Activated naive CD4-positive, alpha-beta T cell treated with anti-CD3 and anti-CD28 coated beads for 36 hours (primary cell): ENCODE measurements at places on chromosomes 12 and 14. TPM values are rescaled to one million over a fixed set of nuclear protein-coding genes. Genes with fewer than 3 reads are reported as not detected.

- H3K4me1 ChIP-seq, result no peaks in the 10 kb centered on the region
- no peak overlapping the region for H3K4me3 ChIP-seq
- no peaks in the 10 kb centered on the region for H3K36me3 ChIP-seq
Measured at GRCh38 chr14:21543521-21543960, 17.4 kb upstream of the SALL2 start.

- no peaks in the 10 kb centered on the region for H3K36me3 ChIP-seq
- H3K4me1 ChIP-seq, result no peaks in the 10 kb centered on the region
Measured at GRCh38 chr12:23949348-23950209, at the start of gene SOX5. SOX5 (minus strand) TSS chr12:23949670; CDS start chr12:23949601, 69 bp downstream.

Gene COX14
- total RNA-seq, result 48.3 TPM

- H3K4me3 ChIP-seq, result no peak overlapping the region
- peaks cover 20% of the 10 kb centered on the region for H3K4me1 ChIP-seq
- DNase-seq, result no peak
- no peaks in the 10 kb centered on the region for H3K36me3 ChIP-seq
- H3K27me3 ChIP-seq, result no peaks in the 10 kb centered on the region
- no peak overlapping the region for H3K27ac ChIP-seq
Measured at GRCh38 chr14:75417674-75418073, 10.1 kb upstream of the JDP2 start.

Gene KCNH5
- total RNA-seq, result not detected

- H3K36me3 ChIP-seq, result peaks cover 21% of the 10 kb centered on the region
- H3K27ac ChIP-seq, result no peak overlapping the region
- H3K27me3 ChIP-seq, result no peaks in the 10 kb centered on the region
- no peaks in the 10 kb centered on the region for H3K4me1 ChIP-seq
- no peak overlapping the region for H3K4me3 ChIP-seq
- DNase-seq, result no peak
Measured at GRCh38 chr12:94020335-94020734, 128.0 kb upstream of the PLXNC1 start.

DNA sequence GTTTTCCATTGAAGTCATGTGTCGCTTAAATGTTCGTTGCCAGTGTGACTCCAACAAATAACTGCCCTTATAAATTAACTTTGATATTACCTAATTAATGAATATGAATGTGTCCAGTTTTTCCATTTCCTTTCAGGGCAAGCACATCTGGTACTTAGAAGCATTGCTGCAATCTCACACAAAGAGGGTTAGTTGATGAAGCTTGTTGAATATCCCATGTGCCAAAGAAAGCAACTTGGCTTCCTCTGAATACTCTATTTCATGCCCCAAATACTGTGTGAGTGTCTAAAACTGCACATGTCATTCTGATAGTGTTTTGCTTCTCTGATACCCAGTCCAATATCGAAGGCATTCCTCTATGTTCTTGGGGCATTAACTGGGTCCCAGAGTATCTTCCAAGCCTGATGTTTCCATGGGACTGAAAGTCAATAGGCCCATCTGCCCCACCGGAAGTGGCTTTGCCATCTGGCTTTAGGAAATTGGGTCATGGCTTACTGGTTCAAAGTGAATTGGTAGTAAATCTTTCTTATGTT is 75.8 kb upstream of the CNTN1 start:
- no peaks in the 10 kb centered on the region for H3K27me3 ChIP-seq
- H3K36me3 ChIP-seq, result no peaks in the 10 kb centered on the region
- no peaks in the 10 kb centered on the region for H3K4me1 ChIP-seq
- no peak for DNase-seq
- H3K27ac ChIP-seq, result no peak overlapping the region

DNA sequence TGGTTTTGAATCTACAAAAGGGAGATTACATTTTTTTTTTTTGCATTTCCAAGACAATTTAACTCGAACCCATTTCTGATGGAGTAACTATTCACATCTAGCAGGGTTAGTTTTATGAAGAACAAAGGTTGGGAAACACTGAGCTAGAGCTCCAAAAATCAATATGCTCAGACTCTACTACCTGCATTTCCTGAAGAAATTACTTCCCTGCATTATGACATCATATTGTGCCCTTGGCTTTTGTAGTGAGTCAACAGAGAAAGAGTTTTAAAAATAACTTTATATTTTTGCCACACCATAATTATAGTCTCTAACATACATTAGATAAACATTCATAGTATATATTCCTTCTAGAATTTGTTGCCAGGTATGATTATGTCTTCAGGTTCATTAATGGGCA is 14.8 kb downstream of the GRIP1 start:
- H3K4me1 ChIP-seq, result no peaks in the 10 kb centered on the region
- DNase-seq, result no peak
- H3K27me3 ChIP-seq, result peaks cover 13% of the 10 kb centered on the region
- no peak overlapping the region for H3K27ac ChIP-seq
- H3K36me3 ChIP-seq, result no peaks in the 10 kb centered on the region

DNA sequence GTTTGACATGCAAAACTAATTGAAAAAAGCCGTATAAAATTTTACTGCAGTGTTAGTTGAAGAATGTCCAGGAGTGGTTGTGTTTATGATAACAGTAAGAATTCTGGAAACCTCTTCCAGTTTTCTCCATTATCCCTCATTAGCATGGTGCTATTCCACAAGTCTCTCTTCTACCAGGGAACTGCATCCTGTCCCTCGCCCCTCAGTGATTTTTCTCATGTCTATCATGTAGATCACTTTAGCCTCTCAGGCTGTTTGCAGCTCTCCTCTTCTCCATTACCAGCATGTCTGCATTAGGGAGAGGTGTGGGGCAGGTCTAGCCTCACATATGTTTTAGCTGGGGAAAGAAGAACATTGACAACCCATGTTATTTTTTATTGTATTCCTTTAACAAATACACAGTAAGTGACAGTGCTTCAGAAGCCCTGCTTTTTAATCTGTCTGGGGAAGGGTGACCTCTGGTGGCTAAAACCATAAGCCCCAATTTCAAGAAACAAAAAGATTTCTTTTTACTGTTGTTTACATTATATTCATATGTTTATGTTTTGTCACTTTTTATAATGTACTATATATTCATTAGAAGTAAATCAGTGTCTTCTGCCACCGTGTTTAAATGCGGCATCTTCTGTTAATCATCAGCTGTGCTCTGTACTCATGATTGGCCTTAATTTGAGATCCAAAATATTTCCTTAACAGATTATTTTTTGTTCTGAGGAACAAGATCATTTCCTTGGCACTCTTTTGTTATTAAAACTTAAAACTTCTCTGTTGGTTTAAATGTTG is 70.7 kb downstream of the RASSF8 start:
- no peaks in the 10 kb centered on the region for H3K27me3 ChIP-seq
- no peaks in the 10 kb centered on the region for H3K36me3 ChIP-seq

DNA sequence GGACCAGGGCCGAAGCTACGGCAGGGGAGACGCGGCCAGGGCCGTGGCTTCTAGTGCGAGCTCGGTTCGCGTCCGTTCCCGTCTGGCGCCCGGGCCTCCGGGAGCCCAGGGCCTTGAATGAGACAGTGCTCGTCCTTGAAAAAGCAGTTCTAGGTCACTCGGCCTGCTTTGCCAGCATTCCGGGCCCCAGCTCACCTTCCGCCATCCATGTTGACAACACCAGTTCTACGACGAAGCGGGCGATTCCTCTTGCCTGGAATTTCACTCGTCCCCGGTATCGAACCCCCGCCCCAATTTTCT is 4.5 kb downstream of the OR10AD1 start:
- DNase-seq, result peak; percentile 43
- H3K27me3 ChIP-seq, result peaks cover 2% of the 10 kb centered on the region
- peak overlapping the region; percentile 99 for H3K27ac ChIP-seq
- peaks cover 34% of the 10 kb centered on the region for H3K4me1 ChIP-seq

GRCh38 chr14:55911776-55912175 is 206.4 kb upstream of the PELI2 start:
- H3K27me3 ChIP-seq, result peaks cover 6% of the 10 kb centered on the region
- no peak overlapping the region for H3K4me3 ChIP-seq
- no peaks in the 10 kb centered on the region for H3K36me3 ChIP-seq
- no peaks in the 10 kb centered on the region for H3K4me1 ChIP-seq
- no peak overlapping the region for H3K27ac ChIP-seq

- DNase-seq, result no peak
- H3K36me3 ChIP-seq, result peaks cover 20% of the 10 kb centered on the region
- peaks cover 56% of the 10 kb centered on the region for H3K4me1 ChIP-seq
- peak overlapping the region; percentile 90 for H3K27ac ChIP-seq
- no peaks in the 10 kb centered on the region for H3K27me3 ChIP-seq
Measured at GRCh38 chr12:53198486-53199110, 8.5 kb downstream of the ITGB7 start.

Gene FGD6
- 2.0 TPM for total RNA-seq

DNA sequence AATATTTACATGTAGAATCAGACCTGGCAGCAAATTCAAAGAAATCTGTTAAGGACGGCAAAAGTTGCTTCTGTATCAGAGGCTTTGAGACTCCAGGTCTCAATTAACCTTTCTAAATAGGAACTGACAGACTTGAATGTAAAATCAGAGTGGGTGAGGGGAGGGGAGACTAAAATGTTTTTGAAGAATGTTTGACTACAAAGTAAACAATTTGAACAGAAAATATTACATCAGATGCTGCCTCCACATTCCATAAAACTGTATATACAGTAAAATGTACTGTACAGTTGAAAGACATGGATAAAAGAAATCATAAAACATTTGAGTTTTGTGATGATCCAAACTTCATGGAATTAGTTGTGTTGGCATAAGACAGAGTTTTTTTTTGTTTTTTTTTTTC is 49.5 kb upstream of the POC1B start:
- no peaks in the 10 kb centered on the region for H3K36me3 ChIP-seq
- no peaks in the 10 kb centered on the region for H3K27me3 ChIP-seq

DNA sequence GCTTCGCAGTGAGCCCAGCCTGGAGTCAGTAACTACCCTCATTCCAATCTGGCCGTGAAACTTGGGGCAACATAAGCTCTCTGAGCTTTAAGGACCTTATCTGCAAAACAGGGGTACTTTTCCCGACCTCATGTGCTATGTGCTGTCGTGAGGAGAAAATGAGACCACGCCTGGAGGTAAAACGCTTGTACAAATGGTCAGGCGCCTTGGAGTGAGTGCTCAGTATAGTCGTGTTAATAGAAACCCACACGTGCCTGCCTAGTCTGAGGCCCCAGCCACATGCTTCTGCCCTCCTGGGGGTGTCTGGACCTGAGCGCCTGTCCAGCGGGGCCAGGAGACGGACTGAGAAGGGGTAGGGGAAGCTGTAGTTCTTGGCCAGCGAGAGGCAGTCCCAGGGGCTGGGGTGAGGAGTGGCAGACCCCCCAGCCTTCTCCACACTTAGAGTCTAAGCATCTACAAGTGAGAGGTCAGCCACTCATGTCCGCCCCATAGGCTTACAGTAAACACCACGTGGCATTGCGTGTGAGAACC is 4.9 kb downstream of the AQP5 start:
- DNase-seq, result no peak
- peaks cover 30% of the 10 kb centered on the region for H3K27me3 ChIP-seq
- H3K4me1 ChIP-seq, result no peaks in the 10 kb centered on the region
- H3K27ac ChIP-seq, result no peak overlapping the region

Gene TMCC3
- total RNA-seq, result not detected

Gene MYBPC1
- total RNA-seq, result not detected

- peak overlapping the region; percentile 66 for H3K4me3 ChIP-seq
- H3K27me3 ChIP-seq, result no peaks in the 10 kb centered on the region
- no peaks in the 10 kb centered on the region for H3K36me3 ChIP-seq
Measured at GRCh38 chr12:92208613-92209121, 63.0 kb upstream of the BTG1 start.

Gene MANSC4
- total RNA-seq, result not detected

DNA sequence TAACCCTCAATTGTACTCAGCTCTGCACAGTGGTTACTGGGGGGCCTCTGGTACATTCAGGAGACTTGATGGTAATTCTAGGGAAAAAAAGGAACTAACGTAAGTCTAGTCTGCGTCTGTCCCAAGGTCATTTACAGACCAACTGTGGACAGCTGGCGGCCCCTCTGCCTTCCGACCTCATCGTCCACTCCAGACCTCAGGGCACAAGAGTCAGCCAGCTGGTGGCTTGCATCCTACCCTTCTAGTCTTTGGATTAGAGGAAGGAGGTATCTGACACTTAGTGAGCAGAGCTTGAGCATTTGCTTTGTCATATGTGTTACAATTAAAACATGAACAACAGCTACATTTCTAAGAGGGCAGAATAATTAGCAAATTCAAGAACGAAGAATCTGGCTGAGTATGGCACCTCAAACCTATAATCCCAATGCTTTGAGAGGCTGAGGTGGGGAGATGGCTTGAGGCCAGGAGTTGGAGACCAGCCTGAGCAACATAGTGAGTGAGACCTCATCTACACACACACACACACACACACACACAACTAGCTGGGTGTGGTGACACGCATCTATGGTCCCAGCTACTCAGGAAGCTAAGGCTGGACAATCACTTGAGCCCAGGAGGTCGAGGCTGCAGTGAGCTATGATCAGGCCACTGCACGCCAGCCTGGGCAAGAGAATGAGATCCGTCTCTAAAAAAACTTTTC is 36.5 kb downstream of the SSH1 start:
- H3K27me3 ChIP-seq, result no peaks in the 10 kb centered on the region
- peaks cover 10% of the 10 kb centered on the region for H3K4me1 ChIP-seq
- H3K27ac ChIP-seq, result no peak overlapping the region

Gene ADAM21
- total RNA-seq, result 0.32 TPM

Gene KIF5A
- total RNA-seq, result 0.86 TPM

DNA sequence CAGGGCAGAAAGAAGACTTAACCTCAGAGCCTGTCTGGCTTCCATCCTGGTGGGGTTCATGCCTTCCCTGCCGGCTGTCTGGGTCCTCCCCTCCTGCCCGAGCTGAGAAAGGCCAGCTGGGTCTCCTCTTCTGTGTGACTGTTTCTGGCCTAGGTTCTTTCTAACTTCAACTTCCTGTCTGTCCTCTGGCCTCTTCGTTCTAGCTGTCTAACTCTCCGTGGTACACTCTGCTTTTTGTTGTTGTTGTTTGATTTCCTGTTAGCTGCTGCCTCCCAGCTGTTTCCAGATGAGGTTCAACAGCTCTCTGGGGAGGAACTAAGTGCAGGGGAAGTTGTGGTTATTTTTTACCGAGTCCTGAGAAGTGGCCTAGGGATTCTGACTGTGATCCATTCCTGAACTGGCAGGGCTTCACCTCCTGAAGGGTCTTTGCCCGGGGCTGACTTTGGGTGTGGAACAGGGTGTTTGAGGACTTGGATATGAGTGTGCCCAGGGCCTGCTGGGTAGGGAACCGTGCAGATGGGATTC is 3.2 kb downstream of the MLXIP start:
- H3K36me3 ChIP-seq, result peaks cover 15% of the 10 kb centered on the region
- DNase-seq, result peak; percentile 50
- peak overlapping the region; percentile 71 for H3K27ac ChIP-seq

DNA sequence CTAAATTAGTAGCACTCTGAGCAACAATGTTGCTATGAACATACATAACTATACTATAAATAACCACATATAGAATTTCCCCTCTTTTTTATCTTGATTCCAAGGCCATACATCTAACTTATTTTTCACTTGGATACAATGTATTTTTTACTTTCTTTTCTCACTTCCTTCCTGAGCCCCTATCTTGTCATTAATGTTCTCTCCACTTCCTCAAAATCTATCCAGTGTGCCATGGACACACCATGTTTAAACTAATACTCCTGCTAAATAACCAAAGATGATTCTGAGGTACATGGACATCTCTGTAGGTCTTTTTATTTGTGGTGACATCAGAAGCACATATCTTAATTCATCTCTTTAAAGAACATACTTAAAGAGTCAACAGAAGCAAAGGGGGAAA is 251.2 kb downstream of the C12orf42 start:
- DNase-seq, result no peak
- no peaks in the 10 kb centered on the region for H3K27me3 ChIP-seq
